ENCODE measurements at places on chromosomes 2 and 18.

GRCh38 chr2:2018713-2019410, 274.5 kb upstream of the PXDN start:
- DNase-seq = no peak

DNA sequence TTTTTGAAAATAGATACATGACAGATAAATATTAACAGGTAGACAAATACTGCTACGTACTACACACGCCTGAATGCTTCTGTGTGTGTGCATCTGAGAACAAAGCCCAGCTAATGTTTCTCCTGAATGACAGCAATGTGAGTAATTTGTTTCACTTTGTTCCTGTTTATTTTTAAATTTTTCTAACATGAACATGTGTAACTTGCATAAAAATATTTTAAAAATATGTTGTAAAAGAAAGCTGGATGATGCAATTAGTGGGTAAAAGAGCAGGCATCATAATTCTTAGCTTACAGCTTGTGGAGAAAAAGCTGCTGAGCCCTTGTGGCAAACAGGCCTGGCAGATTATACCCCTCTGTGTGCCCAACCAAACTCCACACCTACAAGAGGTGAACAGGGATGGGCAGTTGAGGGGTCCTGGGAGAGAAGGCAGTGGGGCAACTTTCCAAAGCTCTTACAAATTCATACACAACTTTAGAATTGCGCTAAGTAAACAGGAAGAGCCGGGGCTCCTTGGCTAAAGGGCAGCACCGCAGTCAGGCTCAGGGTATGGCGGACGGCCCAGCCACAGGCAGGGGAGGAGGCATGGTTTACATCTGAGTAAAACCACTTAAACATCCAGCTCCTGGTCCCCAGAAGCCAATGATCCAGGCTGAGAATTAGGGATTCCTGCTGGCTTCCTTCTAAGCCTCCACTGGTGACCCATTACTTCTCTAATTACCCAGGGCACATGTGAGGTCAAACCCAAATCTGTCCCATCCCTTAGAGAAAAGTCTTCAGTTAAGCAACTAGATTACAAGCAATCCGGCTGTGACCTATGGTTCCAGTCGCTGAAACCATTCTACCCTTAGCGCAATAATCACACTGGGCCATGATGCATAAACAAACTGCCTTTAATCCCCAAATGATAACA, 14.0 kb downstream of the PXDN start:
- DNase-seq = peak; percentile 88

- DNase-seq = no peak
Observed at GRCh38 chr2:620471-621302, 56.5 kb downstream of the TMEM18 start.

DNA sequence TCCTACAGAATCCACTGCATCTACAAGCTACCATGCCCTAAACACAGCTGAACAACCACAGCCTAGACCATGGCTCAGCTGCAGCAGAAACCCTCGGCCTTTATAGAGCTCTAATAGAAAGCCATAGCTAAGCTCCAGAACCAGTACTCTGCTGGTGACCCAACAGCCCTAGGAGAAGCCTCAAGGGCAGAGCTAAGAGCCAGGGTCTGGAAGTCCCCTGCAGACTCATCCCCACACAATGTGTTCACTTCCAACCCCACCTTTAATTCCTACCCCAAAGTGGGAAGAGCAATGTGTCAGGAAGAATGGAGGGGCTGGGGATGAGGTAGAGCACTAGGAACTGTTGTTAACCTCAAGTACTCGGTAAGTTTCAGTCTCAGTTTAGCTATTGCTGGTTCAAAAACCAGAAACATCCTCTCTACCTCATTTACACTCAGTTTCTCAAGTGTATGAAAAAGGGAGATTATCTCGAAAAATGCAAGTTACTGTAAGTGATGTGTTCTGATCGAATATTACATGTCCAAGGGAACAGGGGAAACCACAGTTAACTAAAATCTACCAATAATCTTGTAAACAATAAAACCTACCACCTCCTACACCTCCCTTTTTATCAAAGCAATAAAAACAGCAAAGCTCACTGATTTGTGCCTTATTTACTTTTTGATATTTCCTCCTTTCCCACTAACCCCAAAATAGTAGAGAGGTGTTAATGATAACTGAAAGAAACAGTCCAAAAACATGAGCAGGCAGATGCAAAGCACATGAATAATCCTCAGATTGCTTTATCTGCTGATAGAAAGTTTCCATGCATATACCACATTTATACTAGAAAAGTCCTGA, 36.2 kb downstream of the THADA start:
- DNase-seq = no peak

- no peak for DNase-seq
Observed at GRCh38 chr2:234671716-234672115, 174.8 kb upstream of the ARL4C start.

DNA sequence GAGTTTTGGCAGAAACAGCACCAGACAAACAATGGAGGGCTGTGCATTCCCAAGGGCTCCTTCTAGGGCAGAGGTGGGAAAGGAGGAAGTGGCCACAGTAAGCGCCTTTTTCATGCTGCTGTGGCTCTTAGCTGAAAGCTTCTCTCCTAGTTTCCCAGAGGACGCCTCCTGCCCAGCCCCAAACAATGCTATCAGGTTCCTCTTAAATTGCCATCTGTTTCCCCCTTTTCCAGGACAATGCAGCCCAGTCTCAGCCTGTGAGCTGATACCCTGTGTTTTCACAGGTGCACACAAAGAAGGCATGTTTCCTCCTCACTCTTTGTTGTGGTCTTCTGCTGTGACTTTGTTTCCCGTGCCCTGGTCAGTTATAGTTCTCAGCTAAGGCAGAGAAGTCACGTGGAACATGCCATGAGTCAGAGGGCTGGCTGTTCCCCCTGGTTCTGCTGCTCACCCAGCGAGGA, 5.4 kb upstream of the FAM124B start:
- no peak for DNase-seq

All from foreskin keratinocyte (primary cell).